ENCODE measurements at places on chromosomes 6 and 20. TPM values are rescaled to one million over a fixed set of nuclear protein-coding genes. Genes with fewer than 3 reads are reported as not detected.

DNA sequence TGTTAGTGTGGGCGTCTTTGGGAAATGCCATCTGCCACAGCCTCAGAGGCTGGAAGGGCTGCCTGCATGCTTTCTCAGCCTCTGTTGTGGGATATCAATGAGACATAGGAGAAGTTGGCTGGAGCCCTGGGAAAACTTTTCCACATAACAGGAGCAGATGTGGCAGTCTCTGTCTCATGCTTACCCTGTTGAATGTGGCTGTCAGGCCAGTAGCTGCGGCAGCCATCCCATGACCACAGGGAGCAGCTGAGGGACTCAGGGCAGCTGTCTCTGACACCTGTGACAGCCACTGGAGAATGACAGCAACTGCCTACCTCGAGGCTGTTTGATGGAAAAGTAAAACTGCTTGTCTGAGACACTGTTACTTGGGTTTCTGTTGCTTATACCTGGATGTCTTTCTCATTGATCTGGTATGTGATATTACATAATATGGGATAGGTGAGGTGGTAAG is 64.4 kb downstream of the TULP4 start:
- DNase-seq: no peak

RNF144B gene
- 2.1 TPM for polyA plus RNA-seq

GRCh38 chr6:57182017-57182432 is 9.9 kb downstream of the BAG2 start:
- peak; percentile 50 for DNase-seq

SPATS1 gene
- polyA plus RNA-seq: not detected

DNA sequence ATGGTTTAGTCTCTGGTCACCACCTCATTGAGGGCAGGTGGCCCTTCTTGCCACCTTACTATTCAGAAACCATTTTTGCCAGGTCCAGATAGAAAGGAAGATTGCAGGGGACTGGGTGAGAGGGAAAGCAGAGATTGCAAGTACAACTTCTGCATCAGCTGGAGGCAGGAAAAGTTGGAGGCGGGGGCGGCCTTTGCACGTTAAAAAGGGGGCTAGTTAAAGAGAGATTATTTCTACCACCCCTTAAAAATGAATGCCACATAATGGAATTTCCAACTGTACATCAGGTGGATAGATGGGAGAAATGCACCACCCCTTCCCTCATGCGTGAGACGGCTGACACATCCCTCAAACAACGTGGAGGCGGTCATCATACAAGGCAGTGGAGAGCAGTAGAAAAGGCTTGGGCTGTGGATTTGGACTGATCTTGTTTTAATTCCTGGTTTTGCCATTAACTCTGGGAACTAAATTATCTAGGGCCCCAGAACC is 95.4 kb upstream of the CNKSR3 start:
- no peak for DNase-seq

DNA sequence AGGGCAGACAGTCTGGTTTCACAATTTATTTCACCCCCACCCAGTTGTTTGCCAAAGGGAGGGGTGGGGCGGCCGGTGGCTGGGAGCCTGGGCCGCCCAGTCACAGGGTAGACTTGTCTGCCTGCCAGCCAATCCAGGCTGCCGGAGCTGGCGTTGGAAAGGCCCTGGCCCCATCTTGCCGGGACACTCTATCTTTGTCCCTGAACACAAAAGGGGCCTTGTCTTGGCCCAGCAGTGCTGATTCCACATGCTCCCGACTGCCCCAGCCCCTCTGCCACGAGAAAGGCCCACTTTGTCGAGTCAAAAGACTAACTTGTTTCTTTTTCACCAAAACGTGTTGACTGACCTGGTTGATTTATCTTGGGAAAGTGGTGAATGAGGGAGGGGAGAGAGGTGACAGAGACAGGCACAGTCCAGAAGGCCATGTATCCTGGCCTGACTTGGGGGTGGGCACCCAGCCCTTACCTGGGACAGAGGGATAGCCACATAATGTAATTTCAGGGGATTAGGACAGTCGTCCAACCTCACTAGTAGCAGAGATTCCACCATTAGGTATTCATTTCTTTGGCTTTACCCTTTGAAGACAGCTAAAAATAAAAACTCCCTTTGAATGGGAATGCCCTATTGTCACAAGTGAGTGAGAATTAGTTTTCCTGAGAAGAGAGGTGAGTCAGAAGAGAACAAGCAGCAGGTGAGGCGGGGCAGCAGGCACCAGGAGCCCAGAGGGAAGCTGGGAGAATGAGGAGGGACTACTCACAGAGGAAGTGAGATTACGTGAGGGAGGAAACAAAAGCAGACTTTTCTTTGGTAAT is 67.0 kb upstream of the SIRPA start:
- peak; percentile 76 for DNase-seq

DNA sequence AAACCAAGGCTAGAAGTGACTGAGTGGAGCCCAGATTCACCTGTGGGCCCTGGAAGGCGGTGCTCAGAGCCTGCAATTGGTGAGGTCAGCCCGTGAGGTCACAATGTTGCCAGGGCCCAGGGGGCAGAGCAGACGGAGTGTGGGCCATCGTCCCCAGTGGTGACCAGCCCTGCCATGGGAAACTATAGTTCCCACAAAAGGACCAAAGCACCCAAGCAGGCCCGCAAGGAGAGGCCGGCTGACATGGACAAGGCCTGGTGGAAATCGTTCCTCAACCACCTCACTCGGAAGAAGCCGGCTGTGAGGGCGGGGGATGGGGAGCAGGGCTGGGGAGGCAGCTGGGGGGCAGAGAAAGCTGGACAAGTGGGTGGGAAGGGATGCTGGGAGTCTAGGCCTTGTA is at the start of gene C20orf144:
C20orf144 (plus strand) TSS at position 156 of the 400 bp plus-strand sequence; CDS start at position 175, 19 bp downstream.
- DNase-seq: peak; percentile 12

GLP1R gene
- not detected for polyA plus RNA-seq

- no peak for DNase-seq
Measured at GRCh38 chr6:12976366-12976765, 259.8 kb downstream of the PHACTR1 start.

RTF2 gene
- 87.5 TPM for polyA plus RNA-seq

DNA sequence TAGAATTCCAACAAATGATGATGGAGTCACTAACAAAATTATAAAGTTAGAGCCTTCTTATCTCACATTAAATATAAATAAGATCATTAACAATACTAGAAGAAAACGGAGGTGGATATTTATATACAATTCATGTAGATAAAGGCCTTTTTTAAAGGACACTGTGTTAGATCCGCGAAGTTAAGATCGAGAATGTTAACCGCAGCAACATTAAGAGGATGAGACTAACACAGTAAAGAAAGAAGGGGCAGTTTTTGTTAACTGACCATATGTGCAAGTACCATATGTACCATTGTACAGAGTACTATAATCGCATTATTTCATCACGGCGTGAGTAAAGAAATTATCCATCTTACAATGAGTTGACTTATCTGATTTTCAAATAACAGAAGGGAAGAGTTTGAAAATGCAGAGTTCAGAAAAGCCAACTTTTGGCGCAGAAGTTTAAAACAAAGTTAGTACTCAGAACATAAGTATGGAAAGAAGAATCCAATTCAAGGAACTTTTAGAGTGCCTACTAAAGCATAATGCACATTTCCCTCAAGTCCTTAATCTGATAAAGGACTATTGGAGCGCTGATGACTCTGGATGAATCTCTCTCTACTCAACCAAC is 1.4 kb downstream of the FBXL4 start:
- DNase-seq: no peak

WFDC2 gene
- 6.4 TPM for polyA plus RNA-seq

CYP24A1 gene
- polyA plus RNA-seq: 1.2 TPM

GRM4 gene
- not detected for polyA plus RNA-seq

- DNase-seq: no peak
Measured at GRCh38 chr20:53693262-53693871, 99.7 kb upstream of the ZNF217 start.

DNA sequence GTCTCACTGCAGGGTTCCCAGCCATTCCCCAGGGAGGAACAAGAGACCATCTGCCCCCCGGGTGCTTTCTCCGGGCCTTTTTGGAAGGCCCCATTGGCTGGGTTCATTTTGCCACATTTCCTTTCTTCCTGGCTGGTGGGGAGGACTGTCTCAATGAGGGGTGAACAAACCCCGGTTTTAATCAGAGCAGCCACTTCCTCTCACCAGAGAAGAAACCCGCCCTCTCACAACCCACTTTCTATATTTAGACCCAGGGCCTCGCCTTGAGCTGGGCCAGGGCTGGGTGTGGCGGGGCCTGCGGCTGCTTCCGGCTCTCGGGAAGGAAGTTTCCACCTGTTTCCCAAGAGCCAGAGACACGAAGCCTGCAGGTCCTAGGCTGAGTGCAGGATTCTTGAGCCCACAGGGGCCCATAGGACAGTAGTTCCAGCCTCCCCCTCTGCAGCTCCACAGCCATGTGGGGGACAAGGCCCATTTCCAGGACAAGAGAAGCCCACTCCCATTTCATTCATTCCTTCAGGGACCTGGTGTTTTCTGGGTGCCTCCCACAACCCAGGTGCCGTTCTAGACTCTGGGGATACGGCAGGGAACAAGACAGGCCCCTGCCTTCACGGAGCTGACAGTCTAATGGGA is 41.8 kb downstream of the RBM38 start:
- peak; percentile 88 for DNase-seq

DNA sequence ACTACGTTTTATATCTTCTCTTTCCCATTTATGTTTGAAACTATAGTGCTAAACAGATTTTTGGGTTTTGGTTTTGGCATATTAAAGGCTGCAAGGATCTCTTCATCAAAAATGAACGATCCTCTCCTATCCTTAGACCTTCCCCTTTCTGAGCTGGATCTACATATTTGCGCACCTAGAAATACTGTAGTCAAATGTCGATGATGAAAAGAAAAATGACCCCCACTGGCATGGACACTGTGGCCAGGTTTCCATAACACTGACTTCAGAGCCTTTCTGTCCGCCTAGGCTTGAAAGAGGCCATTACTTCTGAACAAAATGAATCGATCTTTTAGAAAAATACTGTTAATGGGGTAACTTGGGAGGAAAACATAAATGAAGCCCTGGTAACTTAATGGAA is 5.8 kb downstream of the FLRT3 start:
- peak; percentile 38 for DNase-seq

DNA sequence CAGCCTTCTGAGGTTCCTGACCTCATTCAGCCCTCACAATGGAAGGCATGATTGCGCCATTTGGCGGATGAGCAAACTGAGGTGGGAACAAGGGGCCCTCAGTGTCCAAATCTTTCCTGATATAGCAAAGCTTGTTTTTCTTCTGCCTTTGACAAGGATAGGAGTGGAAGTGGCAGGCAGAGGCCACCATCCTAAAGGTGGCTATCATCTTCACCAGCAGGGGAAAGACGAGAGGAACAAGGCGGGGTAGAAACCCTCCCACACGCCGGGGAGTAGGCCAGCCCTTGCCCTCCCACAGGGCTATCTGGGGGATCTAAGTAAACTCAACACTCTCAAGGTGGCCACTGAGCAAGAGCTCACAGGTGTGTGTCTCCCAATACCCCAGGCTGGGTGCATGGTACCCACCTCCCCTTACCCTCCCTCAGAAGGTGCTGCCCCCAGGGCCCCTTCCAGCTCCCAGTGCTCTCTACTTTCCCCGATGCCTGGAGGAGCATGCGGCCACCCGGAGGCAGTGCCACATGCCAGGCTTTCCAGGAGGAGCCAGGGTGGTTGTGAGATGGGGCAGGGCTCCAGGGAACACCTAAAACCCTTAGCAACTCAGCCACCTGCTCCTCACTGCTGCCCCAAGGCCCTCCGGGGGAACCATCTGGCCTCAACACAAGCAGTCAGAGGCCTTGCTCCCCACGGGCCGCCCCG is 11.2 kb downstream of the SPDEF start:
- no peak for DNase-seq

DNA sequence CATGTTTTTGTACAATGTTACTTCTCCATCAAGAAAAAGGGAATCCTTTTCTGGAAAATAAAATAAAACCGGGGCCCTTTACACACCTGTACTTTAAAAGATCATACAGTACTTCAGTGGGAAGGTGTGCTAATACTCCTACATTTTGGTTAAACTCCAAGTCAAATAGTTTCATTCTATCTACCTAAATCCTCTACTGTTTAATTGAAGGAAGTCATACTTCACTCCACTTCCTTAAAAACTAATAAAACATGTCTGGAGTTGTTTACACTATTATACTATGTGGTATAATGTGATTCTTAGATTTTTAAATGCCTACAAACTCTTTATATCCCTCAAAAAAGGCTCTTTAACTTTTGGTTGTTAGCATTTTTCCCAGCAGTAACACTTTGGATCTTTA is 18.6 kb upstream of the HBS1L start:
- DNase-seq: no peak

DNA sequence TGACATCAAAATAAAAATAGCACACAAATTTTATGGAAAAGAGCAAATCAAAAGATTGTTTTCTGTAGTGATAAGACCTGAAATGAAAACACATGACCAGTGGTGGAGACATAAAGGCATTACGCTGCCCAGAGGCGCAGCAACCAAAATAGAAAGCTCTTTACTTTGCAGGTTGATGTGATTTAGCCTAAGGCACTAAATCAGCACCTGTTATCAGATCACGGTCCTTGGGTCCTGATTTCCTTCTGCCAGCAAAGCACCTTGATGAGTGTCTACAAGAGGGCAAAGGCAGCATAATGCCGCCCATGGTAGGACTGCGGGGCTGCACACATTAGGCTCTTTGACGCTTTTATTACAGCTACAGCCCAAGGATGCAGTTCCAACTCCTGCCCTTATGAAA is 19.3 kb upstream of the RAMACL start:
- no peak for DNase-seq

TMEM30A gene
- 15.7 TPM for polyA plus RNA-seq

OXT gene
- polyA plus RNA-seq: not detected

DNA sequence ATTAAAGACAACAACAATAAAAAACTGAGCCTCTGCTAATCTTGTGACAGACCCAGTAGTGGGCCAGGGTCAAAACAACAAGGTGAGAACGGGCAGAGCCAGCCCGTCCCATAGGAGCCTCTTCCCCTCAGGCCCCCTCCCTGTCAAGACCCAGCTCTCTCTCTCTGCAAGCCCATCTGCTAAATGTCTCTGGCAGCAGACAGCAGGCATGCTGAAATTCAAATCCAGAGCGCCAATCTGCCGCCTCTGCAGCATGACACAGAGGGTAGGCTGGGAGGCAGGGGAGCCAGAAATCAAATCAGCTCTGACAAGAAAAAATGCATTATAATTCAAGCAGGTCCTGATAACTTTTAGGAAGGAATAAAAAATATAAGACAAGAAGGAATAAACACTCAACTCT is 26.3 kb downstream of the METTL24 start:
- DNase-seq: no peak

DNA sequence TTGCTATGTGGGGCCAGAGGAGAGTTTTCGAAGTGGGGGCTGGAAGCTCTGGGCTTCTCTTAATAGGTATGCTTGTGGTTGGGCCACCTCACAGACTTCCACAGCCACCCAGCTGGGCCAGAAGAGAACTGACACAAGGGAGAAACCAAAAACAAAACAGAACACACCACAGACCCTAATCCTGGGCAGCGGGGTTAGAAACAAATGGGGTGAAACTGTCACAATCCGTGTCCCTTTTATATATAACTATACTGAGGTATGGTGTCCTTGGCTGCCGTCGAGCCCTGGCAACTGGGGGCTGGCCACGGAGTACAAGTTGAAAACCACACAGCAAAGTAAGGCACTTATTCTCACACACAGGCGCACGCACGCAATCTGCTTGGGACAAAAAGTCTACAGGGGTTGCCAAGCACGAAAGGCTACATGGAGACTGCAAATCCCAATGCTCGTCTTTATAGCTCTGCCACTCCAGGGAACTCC is 78.3 kb downstream of the TRAM2 start:
- no peak for DNase-seq
